Fibroblast of lung (primary cell): ENCODE measurements at places on chromosomes 6 and 20. TPM values are rescaled to one million over a fixed set of nuclear protein-coding genes. Genes with fewer than 3 reads are reported as not detected.

DNA sequence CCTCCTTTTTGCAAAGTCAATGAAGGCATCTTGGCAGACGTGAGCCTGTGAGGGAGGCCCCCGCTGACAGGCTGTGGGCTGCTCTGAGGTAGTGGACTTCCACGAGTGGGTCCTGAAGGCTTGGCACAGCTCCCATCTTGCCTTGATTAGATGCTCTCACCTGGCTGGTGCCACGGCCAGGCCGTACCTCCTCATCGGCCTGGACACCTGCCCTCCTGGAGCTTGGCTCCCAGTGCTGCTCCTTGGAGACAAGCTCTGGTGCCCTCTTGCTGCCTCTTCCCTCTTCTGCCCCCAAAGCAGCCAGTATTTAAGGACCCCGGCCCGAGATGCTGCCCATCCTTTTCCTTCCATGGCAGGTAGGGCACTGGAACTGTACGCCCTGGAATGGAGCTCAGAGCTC, 93.5 kb downstream of the ERMARD start:
- no peak for DNase-seq

ADGB gene
- total RNA-seq, result not detected in 2 replicates

LY6G6D gene
- total RNA-seq, result not detected in 2 replicates

- no peak for DNase-seq
Measured at GRCh38 chr6:73832313-73832712, 136.3 kb downstream of the CD109 start.

TMEM74B gene
- not detected in 2 replicates for total RNA-seq
